ENCODE measurements at places on chromosomes 5 and 9. TPM values are rescaled to one million over a fixed set of nuclear protein-coding genes. Genes with fewer than 3 reads are reported as not detected.

SPATA31E1 gene
- not detected for total RNA-seq

TRIM7 gene
- total RNA-seq = 2.0 TPM

PRLR gene
- not detected for total RNA-seq

OBP2B gene
- total RNA-seq = not detected

MYOZ3 gene
- total RNA-seq = 0.88 TPM

TAF1L gene
- total RNA-seq = not detected

FBP1 gene
- 0.57 TPM for total RNA-seq

P4HA2 gene
- 45.5 TPM for total RNA-seq

MPDZ gene
- 128 TPM for total RNA-seq

ST8SIA4 gene
- total RNA-seq = 9.4 TPM

ANP32B gene
- 10.8 TPM for total RNA-seq

MRPL41 gene
- 48.6 TPM for total RNA-seq

HINT2 gene
- 25.1 TPM for total RNA-seq

MUSK gene
- not detected for total RNA-seq

WDR31 gene
- 0.63 TPM for total RNA-seq

GMCL2 gene
- total RNA-seq = not detected

CYFIP2 gene
- 30.6 TPM for total RNA-seq

ADAMTS16 gene
- total RNA-seq = not detected

OCLN gene
- total RNA-seq = 1.3 TPM

Measured in bladder microvascular endothelial cell (primary cell).